D721Med (cell line): ENCODE measurements at places on chromosomes 3 and 15.

DNA sequence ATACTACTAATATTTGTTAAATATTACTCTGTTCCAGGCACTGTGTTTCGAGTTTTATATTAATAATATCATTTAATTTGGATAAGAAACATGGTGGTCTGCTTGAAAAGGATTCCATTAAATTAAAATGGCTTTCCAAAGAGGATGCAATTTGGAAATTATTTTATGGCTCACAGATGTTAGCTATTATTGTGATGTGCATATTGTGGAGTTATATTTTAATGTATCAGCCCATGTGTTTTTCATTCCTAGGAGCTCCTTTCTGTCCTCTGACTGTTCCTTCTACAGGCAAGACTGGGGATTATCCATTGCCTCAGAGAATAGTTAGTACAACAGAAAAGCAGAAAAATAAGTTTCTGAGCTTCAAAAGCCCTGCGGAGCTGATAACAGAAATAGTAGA, 376.7 kb upstream of the PDZRN3 start:
- DNase-seq: no peak

- DNase-seq: no peak
Measured at GRCh38 chr3:158279609-158280008, 169.7 kb downstream of the RSRC1 start.

DNA sequence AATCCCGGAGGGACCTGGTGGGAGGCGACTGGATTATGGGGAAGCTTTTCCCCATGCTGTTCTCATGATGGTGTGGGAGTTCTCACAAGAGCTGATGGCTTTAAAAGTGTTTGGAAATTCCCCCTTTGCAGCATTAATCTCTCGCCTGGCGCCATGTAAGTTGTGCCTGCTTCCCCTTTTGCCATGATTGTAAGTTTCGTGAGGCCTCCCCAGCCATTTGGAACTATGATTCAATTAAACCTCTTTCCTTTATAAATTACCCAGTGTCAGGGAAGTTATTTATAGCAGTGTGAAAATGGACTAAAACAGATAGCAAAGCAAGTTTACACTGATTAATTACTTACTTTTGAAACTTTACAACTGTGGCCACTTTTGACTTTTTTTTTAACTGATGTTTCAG, 10.6 kb upstream of the U2SURP start:
- DNase-seq: no peak

DNA sequence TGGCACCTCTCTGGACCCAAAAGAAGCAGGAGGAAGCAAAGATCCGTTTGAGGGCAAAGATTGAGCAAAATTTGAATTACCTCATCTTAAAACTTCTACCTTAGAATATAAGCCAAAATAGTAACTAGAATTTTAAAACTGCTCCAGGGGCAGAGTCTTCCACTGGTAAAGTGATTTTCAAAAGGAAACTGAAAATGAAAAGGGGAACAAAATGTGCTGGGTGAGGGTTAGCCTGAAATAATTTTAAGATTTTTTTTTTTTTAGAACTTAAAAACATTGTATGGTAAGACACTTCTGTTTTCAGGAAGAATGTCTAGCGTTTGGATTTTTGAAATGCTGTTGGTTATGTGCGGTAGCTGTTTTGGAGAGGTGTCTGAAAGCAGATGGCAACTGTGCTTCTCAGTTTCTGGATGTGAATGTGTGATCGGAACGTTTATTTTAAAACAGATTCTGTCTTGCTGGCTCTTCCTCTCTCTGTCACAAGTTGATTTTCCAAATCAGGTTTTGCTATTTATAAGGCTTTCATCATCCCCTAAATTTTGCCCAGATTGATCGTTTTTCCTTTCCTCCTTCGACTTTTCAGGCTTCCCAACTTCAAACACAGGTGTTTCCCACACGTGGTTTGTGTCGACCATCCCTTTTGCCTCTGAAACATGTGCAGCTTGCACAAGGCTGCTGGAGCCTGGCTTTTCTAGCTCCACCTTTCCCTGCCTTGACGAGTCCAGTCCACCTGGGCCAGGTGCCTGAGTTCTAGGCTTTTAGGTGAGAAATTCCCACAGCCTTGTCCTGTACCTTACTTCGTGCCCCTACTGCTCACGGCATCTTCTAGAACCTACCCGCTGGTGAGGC, 3.3 kb downstream of the LRRK1 start:
- DNase-seq: no peak
